ENCODE measurements at places on chromosomes 3 and 15.

- no peak for DNase-seq
These were observed 675 bp downstream of the TSEN2 start for GRCh38 chr3:12484983-12485327.

- DNase-seq, result peak; percentile 47
These were observed 235.9 kb downstream of the ATP8B4 start for GRCh38 chr15:49883121-49883520.

DNA sequence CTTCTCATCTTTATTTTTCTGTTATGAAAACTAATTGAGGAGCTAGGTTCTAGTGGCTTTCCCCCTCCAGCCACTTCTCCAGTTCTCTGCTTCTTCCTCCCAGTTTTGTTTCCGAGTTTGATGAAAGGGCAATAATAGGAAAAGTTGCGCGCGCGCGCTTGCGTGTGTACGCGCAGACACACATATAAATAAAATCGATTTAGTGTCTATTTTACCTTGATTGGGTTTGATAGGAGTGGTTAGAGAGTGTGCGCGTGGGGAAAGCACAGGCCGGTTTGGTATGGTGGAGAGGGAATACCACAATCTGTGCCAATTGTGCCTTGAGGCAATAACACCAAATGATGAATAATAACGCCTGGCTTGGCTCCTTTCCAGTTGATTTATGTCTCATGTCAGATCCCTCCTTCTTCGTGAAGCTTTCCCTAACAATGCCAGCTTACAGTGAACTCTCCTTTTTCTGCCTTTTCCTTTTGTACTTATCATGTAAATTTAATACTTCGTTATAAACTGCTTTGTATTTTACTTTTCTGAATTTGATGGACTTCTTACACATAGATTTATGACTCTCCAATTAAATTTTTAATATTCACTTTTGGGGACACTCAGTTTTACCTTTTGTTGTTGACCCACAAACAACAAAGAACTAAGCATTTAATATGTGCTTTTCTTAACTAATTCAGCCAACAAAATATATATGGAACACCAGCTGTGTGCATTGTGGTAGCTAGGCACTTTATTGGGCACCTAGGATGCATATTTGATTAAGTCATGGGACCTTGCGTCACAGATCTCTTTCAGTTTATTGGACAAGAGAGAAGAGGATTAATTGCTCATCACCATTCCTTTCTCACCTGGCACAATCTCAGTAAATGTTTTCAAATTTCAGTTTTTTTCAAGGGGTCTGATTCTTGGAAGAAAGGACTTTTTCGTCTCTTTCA, 1.7 kb downstream of the TIPARP start:
- peak; percentile 87 for DNase-seq

DNA sequence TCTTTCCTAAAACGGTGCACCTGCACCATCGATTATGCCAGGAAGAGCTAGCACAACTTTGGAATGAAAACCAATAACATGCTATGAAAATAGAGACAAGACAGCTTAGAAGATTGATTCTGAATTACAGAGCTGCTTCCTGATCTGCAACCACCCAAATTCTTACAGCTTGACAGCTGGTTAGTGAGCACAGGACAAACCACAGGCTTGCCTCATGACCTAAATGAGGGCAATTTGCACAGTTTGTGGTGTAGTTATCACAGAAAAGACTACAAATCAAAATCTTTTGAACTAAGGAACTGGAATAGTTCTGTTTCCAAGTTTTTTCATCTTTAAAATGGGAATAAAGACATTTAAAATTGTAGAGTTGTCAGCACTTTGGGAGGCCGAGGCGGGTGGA, 533.5 kb downstream of the NAALADL2 start:
- DNase-seq, result no peak

GRCh38 chr15:85379403-85380131, 836 bp upstream of the AKAP13 start:
- DNase-seq, result peak; percentile 24

DNA sequence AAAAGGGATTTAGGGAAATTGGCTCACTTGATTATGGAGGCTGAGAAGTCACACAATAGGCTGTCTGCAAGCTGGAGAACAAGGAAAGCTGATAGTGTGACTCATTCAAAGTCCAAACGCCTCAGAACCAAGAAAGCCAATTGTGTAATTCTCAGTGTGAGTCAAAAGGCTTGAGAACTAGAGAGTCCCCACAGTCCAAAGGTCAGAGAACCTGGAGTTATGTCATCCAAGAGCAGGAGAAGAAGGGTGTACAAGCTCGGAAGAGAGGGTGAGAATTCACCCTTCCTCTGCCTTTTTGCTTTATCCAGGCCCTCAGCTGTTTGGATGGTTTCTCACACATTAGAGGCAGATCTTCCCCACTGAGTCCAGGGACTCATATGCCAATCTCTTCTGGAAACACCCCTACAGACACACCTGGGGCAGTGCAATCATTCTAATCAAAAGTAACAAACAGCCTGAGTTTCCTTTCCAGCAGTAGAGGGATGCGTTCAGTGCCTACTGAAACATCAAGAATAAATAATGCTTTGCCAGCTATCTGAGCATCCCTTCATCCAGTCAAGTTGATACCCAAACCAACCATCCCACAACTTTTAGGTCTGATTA, 271.5 kb downstream of the SATB1 start:
- DNase-seq, result peak; percentile 57

- DNase-seq, result no peak
These were observed 7.9 kb downstream of the NBEAL2 start for GRCh38 chr3:46987319-46987742.

- DNase-seq, result peak; percentile 86
These were observed 54.7 kb upstream of the USP3 start for GRCh38 chr15:63449731-63450130.

GRCh38 chr15:25544076-25544475, 105.3 kb upstream of the UBE3A start:
- DNase-seq, result no peak

GRCh38 chr3:111210866-111211564, 139.4 kb downstream of the NECTIN3 start:
- DNase-seq, result no peak

GRCh38 chr15:23670970-23671369, 16.1 kb downstream of the NDN start:
- no peak for DNase-seq

DNA sequence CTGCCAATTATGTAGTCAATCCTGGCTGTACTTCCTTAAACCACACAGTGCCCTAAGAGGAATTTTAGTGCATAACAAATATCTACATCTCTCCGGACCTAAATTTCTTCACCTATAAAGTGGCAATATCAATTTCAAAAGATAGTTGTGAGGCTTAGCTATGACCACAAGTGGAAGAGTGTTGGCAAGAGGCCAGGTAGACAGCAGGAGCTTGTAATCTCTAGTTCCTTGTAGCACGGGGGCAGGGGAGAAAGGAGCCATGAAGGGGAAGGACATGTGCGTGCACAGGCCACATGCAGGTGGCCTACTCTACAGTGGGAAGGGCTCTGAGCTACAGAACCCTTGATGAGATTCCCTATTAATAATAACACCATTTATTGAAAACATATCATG, 269.7 kb downstream of the ABHD5 start:
- no peak for DNase-seq

DNA sequence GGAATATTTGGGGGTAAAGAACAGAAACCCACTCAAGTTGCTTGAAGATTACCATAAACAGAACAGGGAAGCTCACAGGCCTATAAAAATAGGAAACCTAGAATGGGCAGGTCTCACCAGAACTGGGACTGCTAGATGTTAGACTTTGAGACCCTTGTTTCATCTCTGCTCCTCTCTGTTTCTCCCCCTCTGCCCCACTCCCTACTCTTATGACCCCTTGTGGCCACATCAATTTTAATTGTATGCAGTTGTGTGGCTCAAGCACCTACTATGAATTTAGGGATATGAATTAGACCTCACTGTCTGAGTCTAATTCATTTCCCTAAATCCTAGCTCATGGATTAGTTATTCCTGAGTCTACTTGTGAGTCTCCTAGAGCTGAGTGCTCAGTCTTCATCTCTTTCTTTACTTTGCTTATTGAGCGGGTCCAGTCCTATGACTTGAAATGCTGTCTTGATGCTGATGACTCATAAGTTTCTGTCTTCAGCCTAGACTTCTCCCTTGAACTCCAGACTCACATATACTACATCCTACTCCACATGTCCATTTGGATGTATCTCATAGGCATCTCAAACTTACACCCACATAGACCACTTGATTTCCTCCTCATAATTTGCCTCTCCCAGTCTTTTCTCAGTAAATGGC, 78.7 kb downstream of the ITPR1 start:
- no peak for DNase-seq

GRCh38 chr15:67248011-67248505, 6.4 kb downstream of the AAGAB start:
- DNase-seq, result no peak

GRCh38 chr3:159499031-159499793, 489.4 kb upstream of the IL12A start:
- peak; percentile 39 for DNase-seq

- DNase-seq, result no peak
These were observed 25.8 kb downstream of the ALS2CL start for GRCh38 chr3:46667657-46668056.

DNA sequence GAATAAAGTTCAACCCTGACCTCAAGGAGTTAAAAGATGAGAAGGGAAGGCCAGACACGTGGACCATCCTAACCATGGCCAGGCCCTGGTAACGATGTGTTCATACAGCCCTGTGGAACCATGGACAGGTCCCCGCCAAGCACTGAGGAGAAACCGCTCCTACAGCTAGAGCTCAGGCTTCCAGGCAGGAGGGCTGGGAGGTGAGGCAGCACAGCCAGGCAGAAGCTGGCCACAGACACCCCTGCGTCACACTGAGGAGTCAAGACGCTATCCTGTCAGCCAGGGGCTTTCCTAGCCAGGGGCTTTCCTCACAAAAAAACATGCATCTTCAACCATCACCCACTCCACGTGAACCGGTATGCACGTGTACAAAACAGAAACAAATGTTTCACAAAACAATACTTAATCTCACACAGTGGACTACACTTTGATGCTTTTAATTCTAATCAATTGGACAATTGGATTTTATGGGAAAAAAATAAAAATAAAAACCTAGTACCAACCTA, 73.2 kb downstream of the TBC1D2B start:
- no peak for DNase-seq

GRCh38 chr3:31911643-31912042, 69.4 kb downstream of the OSBPL10 start:
- no peak for DNase-seq

DNA sequence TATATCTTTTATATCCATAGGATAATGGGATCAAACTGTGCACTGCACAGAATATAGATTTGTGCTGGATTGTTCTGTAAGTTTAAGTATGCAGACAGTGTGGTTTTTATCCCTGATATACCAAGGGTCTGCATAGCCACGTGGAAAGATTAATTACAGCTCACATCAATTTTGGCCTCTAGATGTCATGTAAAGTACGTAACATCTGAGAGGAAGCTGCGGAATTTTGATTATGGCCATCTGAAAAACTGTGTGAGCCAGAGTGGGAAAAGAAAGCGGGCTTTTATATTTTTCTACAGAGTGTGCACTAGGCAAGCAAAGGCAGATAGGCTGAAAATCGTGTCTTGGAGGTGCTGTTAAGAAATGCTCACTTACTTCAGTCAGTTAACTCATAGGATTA, 562.7 kb downstream of the GBE1 start:
- no peak for DNase-seq

DNA sequence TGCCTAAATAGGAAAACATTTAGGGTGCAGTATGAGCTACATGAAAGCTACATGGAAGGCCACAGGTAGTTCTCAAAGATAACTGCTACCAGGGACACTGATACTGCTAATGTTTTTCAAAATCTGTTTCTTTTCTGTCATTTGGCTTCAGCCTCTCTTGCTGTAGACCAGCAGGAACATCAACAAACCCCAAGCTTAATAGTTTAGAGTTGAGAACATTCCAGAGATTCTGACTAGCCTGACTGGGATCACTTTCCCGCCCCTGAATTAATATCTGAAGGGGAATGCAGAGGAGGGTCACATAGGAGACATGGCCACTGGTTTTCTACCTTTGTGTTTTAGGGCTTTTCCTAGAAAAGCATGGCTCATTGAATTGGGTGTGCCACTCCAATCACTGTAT, 16.9 kb upstream of the C3orf38 start:
- no peak for DNase-seq

GRCh38 chr3:183653209-183654064, 18.0 kb downstream of the KLHL24 start:
- DNase-seq, result no peak

DNA sequence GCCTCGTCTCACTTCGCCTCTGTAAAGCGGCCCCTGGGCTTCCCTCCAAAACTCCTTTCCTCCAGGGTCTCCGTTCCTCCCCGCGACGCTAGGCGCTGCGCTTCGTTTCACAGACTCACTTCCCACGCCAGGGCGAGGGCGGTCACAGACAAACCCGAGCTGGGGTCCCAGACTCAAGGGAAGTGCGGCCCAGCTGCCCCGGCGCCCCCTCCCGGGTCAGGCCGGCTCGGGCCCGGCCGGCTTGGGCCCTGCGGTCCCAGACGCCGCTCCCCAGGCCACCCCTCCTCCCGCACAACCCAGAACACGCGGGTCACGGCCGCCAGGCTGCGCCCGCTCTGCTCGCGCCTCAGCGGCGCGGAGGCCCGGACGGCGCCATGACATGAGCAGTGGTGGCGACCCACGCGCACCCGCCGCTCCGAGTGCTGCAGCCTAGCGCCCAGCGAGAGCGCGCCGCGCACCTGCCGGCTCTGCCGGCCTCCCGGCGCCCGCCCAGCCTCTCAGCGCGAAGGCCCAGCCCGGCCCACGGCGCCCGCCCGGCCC, 547 bp downstream of the NUP210 start:
- no peak for DNase-seq

DNA sequence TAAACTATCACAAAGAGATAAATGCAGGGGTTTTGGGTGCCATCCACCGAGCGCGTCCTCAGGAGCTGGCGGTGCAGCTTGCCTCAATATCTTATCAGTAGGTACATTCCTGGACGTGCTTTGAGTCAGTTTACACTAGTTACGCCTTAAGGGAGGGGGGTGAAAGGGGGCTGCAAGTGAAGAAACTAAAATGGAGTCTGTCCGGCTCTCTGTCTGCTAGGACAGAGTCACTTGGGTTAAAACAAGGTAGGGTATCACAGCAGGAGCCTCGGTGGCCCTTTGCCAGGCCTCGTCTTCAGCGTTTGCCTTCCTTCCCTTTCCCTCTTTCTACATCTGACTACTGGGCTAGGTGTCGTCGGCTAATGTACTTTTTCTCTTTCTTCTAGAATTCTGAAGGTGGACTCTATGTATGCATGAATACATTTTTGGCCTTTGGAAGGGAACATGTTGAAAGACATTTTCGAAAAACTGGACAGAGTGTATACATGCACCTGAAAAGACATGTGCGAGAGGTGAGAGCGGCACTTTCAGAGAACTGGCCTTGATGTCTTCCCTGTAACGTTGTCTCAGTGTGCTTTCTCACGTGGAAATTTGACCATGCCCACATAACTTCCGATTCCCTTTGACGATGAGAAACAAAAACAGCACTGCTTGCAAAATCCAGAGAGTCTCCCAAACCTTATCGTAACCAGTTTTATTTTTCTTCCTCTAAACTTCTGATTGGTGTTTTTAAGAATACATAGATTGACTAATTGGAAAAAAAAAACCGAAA, 28.8 kb downstream of the USP13 start:
- DNase-seq, result peak; percentile 30

- peak; percentile 86 for DNase-seq
These were observed 201.9 kb upstream of the MCTP2 start for GRCh38 chr15:94029495-94029894.

- DNase-seq, result peak; percentile 86
These were observed 32.0 kb upstream of the SEMA6D start for GRCh38 chr15:47685141-47685870.

All from trophoblast cell (in vitro differentiated cells and primary cell).